Kidney glomerular epithelial cell (primary cell): ENCODE measurements at places on chromosomes 11 and 22.
A peak's percentile ranks its signal among the peaks of the same experiment; 100 is the strongest.

GRCh38 chr11:45924036-45924915 is 1.8 kb downstream of the LARGE2 start:
- DNase-seq: no peak

DNA sequence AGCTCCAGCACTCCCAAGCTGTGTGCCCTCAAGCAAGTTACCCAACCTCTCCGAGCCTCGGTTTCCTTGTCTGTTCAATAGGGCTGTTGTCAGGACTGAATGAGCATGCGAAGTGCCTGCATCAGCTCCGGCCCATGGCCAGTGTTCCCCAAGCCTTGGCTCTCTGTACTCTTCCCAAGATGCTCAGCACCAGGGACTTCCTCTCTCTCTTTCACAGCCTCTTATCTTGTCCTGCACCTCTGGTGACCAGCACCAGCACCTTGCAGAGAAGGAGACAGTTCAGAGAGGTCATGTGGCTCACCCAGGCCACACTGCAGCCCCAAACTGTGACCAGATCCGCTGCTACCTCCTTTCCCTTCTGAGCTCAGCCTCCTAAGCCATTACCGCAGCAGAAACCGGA is 120.3 kb upstream of the ANO1 start:
- DNase-seq: no peak

DNA sequence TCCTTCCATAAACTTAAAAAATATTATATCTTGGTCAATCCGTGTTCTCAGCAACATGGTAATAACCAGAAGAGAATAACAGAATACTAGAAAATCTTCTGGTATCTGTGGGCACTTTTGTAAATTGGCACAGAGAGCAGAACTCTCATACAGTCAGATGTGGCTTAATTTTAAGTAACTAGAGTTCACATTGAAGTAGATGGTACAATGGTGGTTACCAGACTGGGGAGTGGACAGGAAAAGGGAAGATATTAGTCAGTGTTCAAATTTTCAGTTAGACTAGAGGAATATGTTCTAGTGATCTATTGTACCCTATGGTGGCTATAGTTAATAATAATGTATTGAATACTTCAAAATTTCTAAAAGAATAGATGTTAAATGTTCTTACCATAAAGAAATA is 6.9 kb downstream of the OR52H1 start:
- no peak for DNase-seq

DNA sequence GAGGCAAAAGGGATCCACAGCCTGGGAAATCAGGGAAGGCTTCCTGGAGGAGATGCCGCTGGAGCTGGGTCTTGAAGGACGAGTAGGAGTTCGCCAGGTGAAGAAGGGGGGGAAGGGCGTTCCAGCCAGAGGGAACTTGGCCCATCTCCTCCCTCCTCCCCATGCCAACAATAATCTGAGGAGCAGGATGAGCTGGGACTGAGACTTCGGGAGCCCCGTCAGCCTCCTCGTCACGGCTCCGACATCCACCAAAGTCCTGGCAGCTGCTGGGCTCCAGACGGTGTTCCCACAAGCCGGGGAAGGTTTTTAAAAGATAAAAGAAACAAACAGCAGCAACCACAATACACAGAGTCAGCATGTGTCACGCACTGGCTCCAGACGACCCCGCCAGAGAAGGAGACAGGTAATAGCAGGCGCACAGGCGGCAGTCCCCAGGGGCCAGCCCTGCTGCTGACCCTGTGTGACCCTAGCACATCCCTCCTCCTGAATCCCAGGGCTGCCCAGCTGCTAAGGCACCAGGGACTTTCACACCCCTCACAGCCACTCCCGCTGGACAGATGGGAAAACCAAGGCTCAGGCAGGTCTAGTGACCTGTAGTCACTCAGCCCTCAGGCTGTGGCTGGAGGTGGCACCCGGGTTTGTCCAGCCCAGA is 37.3 kb downstream of the NUP50 start:
- DNase-seq: no peak

DNA sequence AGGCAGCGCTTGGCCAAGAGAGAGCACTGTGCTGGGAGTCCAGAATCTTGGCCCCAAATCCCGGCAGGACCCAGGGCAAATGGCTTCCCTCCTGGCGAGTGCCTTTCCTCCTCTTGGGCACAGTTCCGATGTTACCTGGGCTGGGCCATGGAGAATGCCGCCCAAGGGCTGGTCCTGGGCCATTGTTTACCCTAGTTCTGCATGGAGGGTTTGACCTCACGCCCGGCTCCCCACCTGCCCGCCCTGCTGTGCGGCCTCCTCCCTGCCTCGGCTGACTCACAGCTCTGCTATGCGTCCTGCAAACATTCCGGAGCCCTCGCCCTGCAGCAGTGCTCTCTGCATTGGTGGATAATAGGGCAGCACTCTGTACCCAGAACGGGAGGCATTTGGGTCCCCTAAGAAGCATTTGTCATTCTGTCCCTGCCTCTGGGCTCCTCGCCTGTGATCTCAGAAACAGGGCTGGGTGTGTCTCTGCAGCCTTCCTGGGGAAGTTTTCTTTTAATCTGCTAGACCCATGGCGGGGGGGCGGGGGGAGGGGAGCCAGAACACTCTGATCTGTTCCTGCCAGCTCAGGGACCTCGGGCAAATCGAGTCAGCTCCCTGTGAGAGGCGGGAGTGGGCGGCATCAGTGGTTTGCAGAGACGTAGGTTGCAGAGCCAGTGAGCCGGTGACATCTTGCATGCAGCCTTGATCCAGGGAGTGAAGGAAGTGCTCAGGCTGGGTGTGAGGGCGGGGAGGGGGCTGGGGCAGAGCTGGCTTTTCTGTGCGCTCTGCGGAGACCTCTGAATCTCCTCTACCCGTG is 32.9 kb upstream of the SMIM38 start:
- DNase-seq: peak; percentile 90
